ENCODE measurements at places on chromosomes 4 and X.

DNA sequence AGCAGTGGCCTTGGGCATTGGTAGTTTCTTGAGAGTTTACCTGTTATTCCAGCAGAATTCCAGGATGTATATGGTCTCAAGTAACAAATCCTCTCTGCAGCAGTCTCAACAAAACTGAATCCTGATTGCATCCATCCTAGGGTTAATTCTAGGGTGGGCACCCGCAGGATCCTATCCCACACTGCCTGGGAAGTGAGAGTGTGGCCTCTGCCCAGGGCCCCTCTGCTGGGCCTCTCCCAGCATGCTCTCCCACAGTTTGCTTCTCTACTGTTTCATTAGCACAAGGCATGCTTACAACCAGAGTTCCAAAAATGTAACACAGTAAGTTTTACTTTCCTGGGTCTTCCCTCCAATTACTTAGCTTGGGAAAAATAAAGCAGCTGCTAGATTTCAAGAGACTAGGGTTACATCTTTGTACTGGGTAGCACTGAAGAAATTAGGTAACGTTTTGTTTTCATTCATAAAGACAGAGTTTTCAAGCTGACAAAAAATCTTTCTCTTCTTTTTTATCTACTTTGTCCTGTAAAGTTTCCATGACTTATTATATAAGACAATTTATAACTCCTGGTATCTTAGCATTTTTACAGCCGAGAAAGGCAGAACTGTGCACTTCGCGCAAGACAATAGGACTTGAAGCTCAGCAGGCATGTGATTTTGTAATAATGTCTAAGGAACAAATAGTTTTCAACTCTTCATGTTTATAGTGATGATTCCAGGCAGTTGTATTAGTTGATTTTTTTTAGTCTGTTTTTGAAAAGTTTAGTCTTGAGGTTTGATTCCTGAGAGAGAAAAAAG is 131.2 kb upstream of the PCDH18 start:
- no peak for DNase-seq

GRCh38 chr4:72302981-72303704 is 265.9 kb downstream of the ADAMTS3 start:
- peak; percentile 40 for DNase-seq

DNA sequence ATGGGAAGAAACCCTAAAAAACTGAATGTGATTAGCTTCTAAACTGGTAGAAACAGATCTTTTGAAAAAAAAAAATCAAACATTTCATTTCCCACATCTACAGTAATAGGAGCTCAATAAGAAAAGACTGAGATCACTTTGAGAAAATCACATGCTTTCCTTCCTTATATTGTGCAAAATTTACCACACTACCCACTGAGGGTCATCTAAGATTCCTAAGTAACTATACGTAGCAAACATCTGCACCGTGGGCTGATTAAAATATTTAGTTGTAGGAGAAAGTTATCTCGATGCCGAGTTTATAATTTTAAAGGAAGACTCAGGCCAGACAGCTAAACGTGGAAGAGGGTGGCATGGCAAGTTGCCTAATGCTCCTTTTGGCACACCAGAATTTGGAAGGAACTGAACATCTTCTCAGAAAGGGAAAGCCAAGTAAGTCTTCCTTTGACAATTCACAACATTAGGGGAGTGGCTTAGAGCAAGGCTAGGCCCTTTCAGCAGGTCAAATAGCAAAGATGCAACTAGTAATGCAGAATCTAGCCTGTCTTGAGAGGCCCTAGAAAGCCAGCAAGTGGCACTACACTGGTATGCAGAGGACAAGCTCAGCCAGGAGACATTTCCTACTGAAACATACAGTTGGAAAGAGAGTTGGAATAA is 128.0 kb downstream of the TMA16 start:
- DNase-seq, result no peak

DNA sequence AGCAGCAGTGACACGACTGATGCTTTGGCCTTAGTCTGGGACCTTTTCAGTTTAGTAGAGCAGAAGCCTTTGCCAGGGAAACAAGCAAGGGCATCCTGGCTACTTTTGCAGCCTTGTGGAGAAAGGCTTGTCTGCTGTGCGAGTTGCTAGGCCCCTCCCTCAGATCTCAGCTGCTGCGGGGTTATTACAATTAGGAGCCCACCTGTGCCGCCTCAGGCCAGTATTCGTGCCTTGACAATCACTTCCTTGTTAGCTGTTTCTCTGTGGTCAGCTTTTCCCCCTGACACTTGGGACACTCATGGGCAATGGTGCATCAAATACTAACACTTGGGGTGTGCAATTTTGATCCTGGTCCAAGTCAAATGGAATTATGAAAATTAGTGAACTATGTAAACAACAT is 67.9 kb downstream of the SH2D1A start:
- no peak for DNase-seq

DNA sequence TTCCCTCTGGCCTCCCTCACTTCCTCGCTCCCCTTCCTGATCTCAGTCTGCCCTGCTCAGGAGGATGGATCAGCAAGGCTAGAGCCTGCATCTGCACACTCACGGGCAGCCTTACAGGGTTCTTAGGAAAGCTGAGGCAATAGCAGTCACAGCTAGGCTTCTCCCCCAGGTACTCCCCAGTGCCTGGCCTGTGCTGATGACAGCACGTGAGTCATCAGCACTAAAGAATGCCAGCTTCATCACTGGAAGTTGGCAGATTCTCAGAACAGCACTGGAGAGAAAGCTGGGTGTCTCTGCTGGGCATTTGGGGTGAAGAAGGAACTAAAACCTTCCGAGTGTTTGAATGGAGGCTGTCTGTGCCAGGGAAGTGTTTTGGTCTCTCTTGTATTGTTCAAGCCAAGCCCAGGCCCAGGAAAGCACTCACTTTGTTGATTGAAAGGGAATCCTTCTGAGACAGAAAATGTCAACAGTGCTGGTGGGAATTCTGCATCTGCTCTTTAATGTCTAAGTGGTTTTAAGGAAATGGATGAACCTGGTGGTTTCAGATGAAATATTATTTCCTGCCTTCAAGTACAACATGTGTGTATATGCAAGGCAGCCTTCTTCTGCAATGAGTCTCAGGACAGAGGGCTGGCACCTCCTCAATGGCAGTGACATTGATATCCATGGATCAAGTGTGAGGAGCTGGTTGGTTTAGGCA is 73.0 kb upstream of the SCOC start:
- no peak for DNase-seq

- DNase-seq, result no peak
Observed at GRCh38 chr4:91684955-91685354, 618.8 kb upstream of the GRID2 start.

GRCh38 chrX:43976205-43976604 is 3.0 kb upstream of the NDP start:
- DNase-seq, result no peak

DNA sequence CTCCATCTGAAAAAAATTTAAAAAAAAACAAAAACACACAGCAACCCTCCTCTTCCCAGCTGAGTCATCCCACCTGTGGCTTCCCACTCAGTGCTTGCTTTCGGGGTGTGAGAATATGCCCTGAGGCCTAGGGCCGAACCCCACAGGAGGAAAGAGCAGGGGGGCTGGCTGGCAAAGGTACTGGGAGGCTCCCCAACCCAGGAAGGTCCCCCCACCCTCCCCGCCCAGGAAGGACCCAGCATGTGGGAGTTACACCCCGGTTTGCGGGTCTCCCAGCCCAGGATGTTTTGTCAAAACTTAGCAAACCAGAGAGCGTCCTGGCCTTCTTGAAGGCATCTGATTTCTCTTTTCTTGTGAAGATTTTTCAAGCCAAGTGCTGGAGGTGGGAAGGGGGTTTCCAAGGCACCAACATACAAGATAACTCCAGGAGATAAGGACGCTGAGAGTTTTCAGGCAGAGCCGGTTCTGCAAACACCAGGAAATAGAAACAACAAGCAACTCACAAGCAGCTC is 25.7 kb upstream of the CSF2RA start:
- DNase-seq, result no peak

- DNase-seq, result no peak
Observed at GRCh38 chr4:30386266-30386895, 333.8 kb upstream of the PCDH7 start.

- no peak for DNase-seq
Observed at GRCh38 chr4:7820031-7820818, 119.4 kb downstream of the AFAP1 start.

GRCh38 chr4:151939670-151940069 is 178.9 kb upstream of the GATB start:
- DNase-seq, result no peak

DNA sequence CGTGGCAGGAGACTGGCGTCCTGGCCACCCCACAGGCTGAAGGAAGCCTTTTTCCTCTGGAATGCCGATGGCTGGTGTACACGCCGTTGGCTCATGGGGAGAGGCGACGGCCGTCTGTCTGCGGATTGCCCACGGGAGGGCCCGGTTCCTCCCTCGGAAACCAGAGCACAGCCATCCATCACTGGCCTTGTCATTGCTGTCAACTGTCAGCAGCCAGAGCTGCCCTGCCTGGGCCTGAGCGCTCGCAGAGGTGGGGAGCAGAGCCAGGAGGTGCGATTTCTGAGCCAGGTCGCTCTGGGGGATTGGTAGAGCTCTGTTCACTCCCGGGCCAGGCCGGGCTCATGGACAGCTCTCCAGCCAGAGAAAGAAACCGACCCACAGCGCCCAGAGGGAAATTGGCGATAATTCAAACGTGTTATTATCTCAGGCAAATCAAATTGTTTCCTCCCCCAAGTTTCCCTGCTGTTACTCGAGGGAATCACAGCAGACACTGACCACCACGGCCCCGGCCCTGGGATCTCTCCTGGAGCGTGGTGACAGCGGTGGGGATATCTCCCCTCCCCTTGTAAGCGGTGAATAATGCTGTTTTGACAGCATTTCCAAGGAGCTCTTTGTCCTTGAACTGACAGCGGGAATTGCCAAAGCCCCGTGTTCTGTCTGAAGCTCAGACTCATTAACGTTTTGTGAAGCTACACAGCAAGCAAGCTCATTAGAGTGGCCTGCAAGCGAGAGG is 220.9 kb upstream of the PSAPL1 start:
- no peak for DNase-seq

DNA sequence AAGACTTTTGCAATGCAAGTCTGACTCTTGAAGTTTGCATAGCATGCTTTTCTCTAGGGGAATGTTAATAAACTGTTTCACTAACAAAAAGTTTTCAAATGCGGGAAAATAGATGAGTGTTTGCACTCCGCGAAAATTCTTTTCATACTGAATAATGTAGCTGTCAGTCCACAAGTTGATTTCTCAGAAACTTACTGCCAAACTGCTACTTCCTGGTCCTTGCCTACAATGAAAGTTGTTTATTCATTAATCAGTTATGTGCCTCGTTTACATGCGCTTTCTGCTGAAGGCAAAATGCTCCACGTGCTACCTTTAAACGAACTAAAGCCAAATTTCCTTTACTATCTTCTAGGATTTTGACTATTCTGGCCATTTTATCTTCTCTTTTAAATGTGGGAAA is 166.2 kb downstream of the MAGEB17 start:
- DNase-seq, result no peak

DNA sequence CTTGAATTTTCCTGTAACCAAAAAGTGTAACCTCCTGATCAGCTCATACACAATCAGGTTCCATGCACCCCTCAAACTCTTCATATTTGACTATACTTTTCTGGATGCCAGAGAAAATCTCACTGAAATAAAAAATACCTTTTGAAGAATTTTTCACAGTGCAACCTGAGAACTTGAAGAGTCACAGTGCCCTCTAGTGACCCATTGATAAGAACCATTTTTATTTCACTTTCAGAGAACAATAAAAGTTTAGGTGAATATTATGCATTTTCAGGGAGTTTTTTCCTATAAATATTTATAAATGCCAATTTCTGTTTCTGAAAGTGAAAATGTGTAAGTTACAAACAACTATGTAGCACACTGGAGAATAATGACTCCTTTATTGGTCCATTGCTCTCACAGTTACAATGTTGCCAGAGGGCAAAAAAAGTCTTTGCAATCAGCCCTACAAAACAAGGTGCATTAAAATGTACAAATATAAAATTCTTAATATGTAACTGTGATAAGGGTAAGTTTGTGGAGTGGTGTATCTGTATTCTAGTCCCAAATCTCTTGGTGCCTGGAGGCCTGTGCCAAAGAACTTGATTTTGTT is 153.6 kb upstream of the INTU start:
- no peak for DNase-seq

- peak; percentile 62 for DNase-seq
Observed at GRCh38 chrX:129980540-129981199, 1.8 kb upstream of the BCORL1 start.

GRCh38 chrX:36218801-36219200 is 299.3 kb downstream of the CFAP47 start:
- DNase-seq, result no peak

Measured in liver (tissue), 10 donors.